IPS DF 19.7 (cell line): ENCODE measurements at places on chromosomes 6 and 20.

- DNase-seq, result no peak
Measured at GRCh38 chr6:22445946-22446345, 123.4 kb upstream of the HDGFL1 start.

- DNase-seq, result no peak
Measured at GRCh38 chr20:62063315-62063980, 2.2 kb downstream of the TAF4 start.

DNA sequence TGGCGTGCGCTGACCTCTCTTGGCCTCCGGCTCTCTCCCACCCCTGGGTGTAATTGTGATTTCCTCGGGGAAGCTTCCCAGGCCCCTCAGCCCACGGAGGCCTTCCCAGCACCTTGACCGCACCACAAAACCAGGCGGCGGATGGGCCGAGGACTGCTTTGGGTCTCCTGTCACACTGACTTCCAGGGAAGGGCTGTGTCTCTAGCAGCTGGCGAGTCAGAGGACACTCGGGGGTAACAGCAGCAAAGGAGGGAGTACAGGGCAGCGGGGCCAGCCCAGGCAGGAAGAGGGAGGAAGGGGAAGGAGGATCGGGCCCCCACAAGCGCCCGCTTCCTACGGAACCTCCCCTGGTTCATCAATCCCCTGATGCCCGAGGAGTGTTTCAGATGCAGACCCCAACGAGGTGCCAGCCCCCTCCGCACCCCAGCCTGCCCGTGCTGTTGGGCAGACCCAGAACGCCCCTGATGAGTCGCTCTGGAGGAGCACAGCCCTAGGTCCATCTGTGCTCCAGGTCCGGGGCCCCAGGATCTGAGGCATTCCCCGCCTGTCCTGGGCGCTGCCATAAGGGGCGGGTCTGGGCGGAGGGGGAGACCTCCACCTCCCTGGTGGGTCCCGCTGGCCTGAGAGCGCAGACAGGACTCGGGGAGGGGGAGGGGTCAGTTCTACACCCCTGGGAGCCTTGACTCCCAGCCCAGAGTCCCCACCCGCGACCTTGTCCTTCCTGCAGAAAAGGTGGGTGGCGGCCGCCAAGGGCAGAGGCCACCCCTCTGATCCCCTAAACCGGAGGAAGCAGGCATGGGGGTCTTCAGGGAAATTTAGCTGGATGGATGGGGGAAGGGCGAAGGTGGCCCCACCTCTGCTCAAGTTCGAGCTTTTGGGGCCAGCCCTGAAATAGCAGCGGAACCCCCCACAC, 956 bp downstream of the CHRNA4 start:
- DNase-seq, result no peak

GRCh38 chr6:69792292-69792691, 4.5 kb downstream of the LMBRD1 start:
- DNase-seq, result no peak

- DNase-seq, result no peak
Measured at GRCh38 chr6:7445885-7446461, 56.4 kb downstream of the RIOK1 start.
